ENCODE measurements at places on chromosomes 11 and 22. TPM values are rescaled to one million over a fixed set of nuclear protein-coding genes. Genes with fewer than 3 reads are reported as not detected.

The KRTAP5-1 gene
- total RNA-seq, result not detected

The CYTH4 gene
- total RNA-seq, result not detected

The DMC1 gene
- total RNA-seq, result 1.7 TPM

The KRTAP5-8 gene
- not detected for total RNA-seq

The MTMR2 gene
- 20.7 TPM for total RNA-seq

The LRRC4C gene
- total RNA-seq, result 0.12 TPM

The PDGFD gene
- 42.9 TPM for total RNA-seq

The TTC28 gene
- 23.0 TPM for total RNA-seq

The OR5B21 gene
- total RNA-seq, result not detected

The CHRM4 gene
- total RNA-seq, result not detected

The MIOX gene
- total RNA-seq, result 0.43 TPM
